Type B pancreatic cell (in vitro differentiated cells): ENCODE measurements at places on chromosomes 16 and 17. TPM values are rescaled to one million over a fixed set of nuclear protein-coding genes. Genes with fewer than 3 reads are reported as not detected.

MARVELD3 gene
- 17.0 and 38.8 TPM in 2 replicates for total RNA-seq

- H3K36me3 ChIP-seq, result no peaks in the 10 kb centered on the region
- no peak overlapping the region for H3K4me3 ChIP-seq
- H3K27ac ChIP-seq, result no peak overlapping the region
- peaks cover 3% of the 10 kb centered on the region for H3K4me1 ChIP-seq
- no peak for DNase-seq
- peaks cover 32% of the 10 kb centered on the region for H3K27me3 ChIP-seq
These were observed 200.8 kb downstream of the PRKCB start for GRCh38 chr16:24036614-24037013.

SMIM5 gene
- 9.3 and 17.7 TPM in 2 replicates for total RNA-seq

DNA sequence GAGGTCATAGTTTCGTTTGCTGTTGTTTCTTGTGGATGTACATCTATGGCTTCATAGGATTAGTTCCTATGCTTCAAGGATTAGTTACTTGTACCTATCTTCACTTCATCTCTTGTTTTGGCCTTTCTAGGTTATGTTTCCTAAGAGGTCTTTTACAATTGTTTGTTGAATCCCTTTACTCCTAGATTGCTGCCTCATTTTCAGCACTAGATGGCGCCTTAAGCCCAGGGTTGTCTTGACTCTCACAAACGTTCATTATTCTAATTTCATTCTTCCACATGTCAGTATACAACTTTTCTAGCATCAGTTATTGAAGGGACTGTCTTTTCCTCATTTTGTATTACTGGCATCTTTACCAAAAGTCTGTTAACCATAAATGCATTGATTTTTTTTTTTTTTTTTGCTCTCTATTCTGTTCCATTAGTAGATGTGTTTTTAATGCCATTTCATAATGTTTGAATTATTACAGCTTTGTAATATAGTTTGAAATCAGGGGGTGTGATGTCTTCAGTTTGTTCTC lies 45.0 kb upstream of the NACA2 start:
- H3K4me3 ChIP-seq, result no peak overlapping the region
- no peaks in the 10 kb centered on the region for H3K4me1 ChIP-seq
- peaks cover 12% of the 10 kb centered on the region for H3K27me3 ChIP-seq
- no peaks in the 10 kb centered on the region for H3K36me3 ChIP-seq
- no peak for DNase-seq
- H3K27ac ChIP-seq, result no peak overlapping the region

DNA sequence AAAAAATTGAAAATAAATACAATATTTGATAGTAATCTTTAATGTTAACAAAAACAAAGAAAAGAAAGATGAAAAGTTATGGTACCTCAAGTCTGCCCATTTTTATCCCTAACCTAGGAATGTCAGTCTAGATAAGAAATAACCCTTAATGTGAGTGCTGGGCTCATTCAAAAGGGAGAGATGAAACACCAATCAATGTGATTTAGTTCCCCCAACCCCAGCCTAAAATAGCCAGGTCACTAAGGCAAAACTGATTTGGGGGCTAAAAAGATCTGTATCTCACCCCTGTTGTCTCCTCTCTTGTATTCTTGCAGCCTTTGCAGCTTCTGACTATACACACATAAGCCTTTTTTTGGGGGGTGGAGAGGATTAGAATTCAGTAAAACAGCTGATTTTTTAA lies 3.2 kb upstream of the IGF2BP1 start:
- peaks cover 20% of the 10 kb centered on the region for H3K4me1 ChIP-seq
- DNase-seq, result no peak
- peak overlapping the region; percentile 70 for H3K4me3 ChIP-seq
- H3K36me3 ChIP-seq, result peaks cover 4% of the 10 kb centered on the region

DNA sequence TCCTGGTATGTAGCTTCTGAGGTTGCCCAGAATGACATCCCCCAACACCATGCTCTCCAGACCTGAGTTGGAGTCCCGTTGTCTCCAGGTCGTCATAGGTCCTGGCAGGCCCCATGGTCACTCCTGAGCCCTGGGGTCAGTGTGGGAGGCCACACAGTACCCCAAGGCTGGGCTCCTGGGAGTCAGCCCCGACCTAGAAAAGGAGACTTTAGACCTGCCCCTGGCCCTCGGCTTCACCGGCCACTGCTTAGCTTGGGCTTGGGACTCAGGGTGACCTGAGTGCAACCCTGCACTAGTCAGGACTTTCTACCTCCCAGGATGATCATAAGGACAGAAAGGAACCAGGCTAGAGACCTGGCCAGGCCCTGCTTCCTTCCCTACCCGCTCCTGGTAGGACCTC lies 65.8 kb downstream of the PRMT7 start:
- DNase-seq, result no peak
- no peaks in the 10 kb centered on the region for H3K27me3 ChIP-seq
- H3K27ac ChIP-seq, result no peak overlapping the region
- H3K36me3 ChIP-seq, result no peaks in the 10 kb centered on the region
- no peak overlapping the region for H3K4me3 ChIP-seq
- peaks cover 10% of the 10 kb centered on the region for H3K4me1 ChIP-seq

MFAP4 gene
- total RNA-seq, result 2.6 and 18.0 TPM in 2 replicates

CSH2 gene
- not detected in 2 replicates for total RNA-seq

DNA sequence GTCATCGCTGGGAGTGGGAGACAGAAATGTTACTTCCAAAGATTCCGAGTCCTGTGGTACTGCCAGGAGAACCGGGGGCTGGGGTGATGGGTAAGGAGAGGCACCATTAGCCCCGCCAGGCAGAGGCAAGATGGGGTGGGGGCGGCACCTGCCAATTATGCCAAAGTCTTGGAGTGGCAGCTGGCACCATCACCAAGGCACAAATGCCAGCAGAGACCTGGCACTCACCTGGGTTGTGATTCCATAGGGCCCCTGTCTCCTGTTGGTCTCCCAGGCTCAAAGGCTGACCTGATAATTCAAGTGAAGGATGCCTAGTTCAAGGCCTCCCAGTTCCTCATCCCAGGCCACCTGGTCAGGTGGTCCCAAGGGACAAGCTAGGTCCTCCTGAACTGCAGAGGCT lies 7.6 kb downstream of the NXPH3 start:
- peaks cover 8% of the 10 kb centered on the region for H3K4me1 ChIP-seq
- no peaks in the 10 kb centered on the region for H3K36me3 ChIP-seq
- no peak overlapping the region for H3K27ac ChIP-seq
- DNase-seq, result no peak
- no peaks in the 10 kb centered on the region for H3K27me3 ChIP-seq

DNA sequence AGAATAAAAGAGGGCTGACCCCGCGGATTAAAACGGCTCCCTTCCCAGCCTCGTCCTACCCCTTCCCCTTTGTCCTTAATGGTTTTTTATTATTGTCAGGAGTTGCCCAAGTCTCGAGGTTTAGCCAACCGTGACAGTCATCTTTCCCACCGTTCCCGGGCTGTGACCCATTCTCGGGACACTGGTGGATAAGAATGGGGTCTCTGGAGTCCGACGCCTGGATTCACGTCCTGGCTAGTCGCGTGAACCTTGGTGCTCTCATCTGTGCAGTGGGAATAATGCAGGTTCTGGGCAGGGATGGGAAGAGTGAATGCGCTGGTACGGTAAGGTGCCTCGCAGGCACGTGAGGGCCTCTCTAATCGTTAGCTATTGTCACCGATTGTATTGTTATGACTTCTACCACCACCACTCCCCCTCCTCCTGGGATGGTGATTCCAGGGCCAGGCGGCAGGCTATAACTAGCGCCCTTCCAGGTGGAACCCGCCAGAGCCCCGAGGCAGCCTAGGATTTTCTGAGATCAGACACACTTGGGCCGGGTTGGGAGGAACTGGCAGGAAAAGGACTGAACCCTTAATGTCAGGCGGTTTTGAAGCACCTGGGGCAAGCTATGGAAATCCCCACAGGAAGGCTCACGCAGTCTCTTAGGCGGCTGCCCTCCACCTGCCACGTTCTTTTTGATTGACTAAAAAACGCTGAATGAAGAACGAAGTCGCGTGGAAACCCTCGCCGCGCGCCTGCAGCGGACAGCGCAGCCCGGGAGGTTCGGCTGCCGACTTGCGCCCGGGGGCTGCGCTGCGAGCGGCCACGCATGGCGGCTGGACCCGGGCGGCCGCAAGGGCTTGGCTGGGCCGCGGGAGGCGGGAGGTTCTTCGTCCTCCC lies 2.7 kb downstream of the HS3ST3B1 start:
- H3K27ac ChIP-seq, result peak overlapping the region; percentile 81
- peak; percentile 65 for DNase-seq
- H3K4me1 ChIP-seq, result peaks cover 49% of the 10 kb centered on the region
- peak overlapping the region; percentile 89 for H3K4me3 ChIP-seq

TPSG1 gene
- total RNA-seq, result 0.43 TPM in 1 of 2 replicates, not detected in the other

GRCh38 chr16:7921345-7921744 lies 588.7 kb downstream of the RBFOX1 start:
- H3K4me3 ChIP-seq, result no peak overlapping the region
- no peak overlapping the region for H3K27ac ChIP-seq
- no peaks in the 10 kb centered on the region for H3K4me1 ChIP-seq
- no peaks in the 10 kb centered on the region for H3K36me3 ChIP-seq
- DNase-seq, result no peak
- H3K27me3 ChIP-seq, result no peaks in the 10 kb centered on the region

DNA sequence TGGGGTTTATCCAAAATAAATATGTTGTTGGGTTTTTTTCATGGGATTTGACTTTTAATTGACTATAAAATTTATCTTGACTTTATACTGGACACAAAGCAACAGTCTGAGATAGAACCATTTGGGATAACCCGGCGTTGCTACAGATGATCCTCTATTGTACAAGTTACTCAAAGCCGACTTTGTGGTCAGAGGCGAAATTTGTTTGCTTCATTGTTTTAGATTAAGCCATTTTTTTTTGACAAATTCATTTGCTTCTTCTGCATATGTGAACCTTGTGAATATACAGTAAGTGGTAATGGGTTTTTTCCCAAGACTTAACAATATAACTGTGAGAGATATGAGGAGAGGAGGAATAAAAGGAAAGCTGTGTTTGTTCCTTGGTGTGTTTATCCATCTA lies 11.8 kb downstream of the MYO1D start:
- no peak for DNase-seq
- H3K27me3 ChIP-seq, result no peaks in the 10 kb centered on the region
- peaks cover 4% of the 10 kb centered on the region for H3K36me3 ChIP-seq

- no peaks in the 10 kb centered on the region for H3K36me3 ChIP-seq
- no peak for DNase-seq
- H3K27me3 ChIP-seq, result no peaks in the 10 kb centered on the region
- peaks cover 19% of the 10 kb centered on the region for H3K4me1 ChIP-seq
- no peak overlapping the region for H3K4me3 ChIP-seq
- no peak overlapping the region for H3K27ac ChIP-seq
These were observed 16.8 kb downstream of the IL4R start for GRCh38 chr16:27330542-27330941.

- no peaks in the 10 kb centered on the region for H3K36me3 ChIP-seq
- H3K27ac ChIP-seq, result no peak overlapping the region
- peaks cover 4% of the 10 kb centered on the region for H3K4me1 ChIP-seq
- no peak overlapping the region for H3K4me3 ChIP-seq
- DNase-seq, result no peak
- peaks cover 5% of the 10 kb centered on the region for H3K27me3 ChIP-seq
These were observed 2.7 kb downstream of the CDH15 start for GRCh38 chr16:89174055-89174827.

GRCh38 chr17:81074875-81075274 lies 39.9 kb downstream of the BAIAP2 start:
- H3K27me3 ChIP-seq, result no peaks in the 10 kb centered on the region
- H3K36me3 ChIP-seq, result peaks cover 2% of the 10 kb centered on the region
- H3K4me1 ChIP-seq, result peaks cover 37% of the 10 kb centered on the region
- DNase-seq, result no peak
- H3K27ac ChIP-seq, result peak overlapping the region; percentile 19

DNA sequence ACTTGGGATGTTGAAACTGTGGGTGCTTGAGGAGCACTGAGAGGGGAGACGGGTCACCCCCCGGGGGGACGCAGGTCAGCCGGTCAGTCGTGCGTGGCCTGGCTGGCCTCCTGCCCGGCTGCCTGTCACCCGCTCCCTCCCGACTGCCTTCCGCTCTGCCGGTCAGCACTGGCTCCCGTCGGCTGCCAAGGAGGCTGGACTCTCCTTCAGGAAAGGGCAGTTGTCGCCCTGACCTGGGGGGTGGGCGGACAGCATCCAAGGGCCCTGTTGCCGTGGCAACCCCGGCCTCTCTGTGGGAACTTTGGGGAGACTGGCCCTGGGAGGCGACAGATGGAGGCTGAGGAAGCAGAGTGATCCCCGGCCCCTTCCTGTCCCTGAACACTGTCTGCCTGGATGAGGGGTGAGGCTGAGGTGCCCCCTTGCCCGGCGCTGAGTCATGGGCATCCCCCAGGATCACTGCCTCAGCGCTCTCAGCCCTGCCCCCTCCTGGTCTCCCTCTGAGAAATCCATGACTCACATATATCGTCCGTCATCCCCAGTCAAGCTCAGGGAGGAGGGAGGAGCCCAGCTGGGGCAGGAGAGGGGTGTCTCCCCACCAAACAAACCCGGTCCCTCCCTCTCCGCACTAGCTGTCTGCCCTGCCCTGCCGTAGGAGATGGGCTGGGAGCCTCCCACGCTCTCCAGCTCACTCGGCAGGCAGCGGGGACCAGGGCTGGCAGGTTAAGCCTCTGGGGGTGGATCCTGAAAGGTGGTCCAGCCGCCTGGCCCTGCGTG lies at the start of gene ADGRG1:
Gene ADGRG1, plus strand, starts transcription at position 623 of the 774 bp plus-strand sequence. CDS start 21,658 bp downstream, outside the sequence.
- no peaks in the 10 kb centered on the region for H3K36me3 ChIP-seq
- DNase-seq, result no peak
- peaks cover 50% of the 10 kb centered on the region for H3K4me1 ChIP-seq
- peaks cover 3% of the 10 kb centered on the region for H3K27me3 ChIP-seq
- peak within 1 kb of the TSS; percentile 76 for H3K4me3 ChIP-seq

WNK4 gene
- total RNA-seq, result 2.7 and 4.2 TPM in 2 replicates

GRCh38 chr16:57396786-57397185 lies 7.8 kb upstream of the CCL17 start:
- H3K4me1 ChIP-seq, result no peaks in the 10 kb centered on the region
- peaks cover 7% of the 10 kb centered on the region for H3K27me3 ChIP-seq
- H3K27ac ChIP-seq, result no peak overlapping the region
- no peak for DNase-seq

HBQ1 gene
- 1.1 and 1.5 TPM in 2 replicates for total RNA-seq

GRCh38 chr16:85553436-85554113 lies 59.5 kb upstream of the GSE1 start:
- peak overlapping the region; percentile 96 for H3K27ac ChIP-seq
- H3K4me3 ChIP-seq, result peak overlapping the region; percentile 99
- H3K36me3 ChIP-seq, result no peaks in the 10 kb centered on the region

ADAD2 gene
- not detected in 2 replicates for total RNA-seq
